Stimulated activated CD8-positive, alpha-beta memory T cell treated with anti-CD3 and anti-CD28 coated beads, Interleukin-15, amount 100 ng/mL, for 24 hours (primary cell): ENCODE measurements at places on chromosomes 11 and 22.

- DNase-seq = no peak
Observed at GRCh38 chr11:65130631-65131416, 3.5 kb downstream of the SYVN1 start.

DNA sequence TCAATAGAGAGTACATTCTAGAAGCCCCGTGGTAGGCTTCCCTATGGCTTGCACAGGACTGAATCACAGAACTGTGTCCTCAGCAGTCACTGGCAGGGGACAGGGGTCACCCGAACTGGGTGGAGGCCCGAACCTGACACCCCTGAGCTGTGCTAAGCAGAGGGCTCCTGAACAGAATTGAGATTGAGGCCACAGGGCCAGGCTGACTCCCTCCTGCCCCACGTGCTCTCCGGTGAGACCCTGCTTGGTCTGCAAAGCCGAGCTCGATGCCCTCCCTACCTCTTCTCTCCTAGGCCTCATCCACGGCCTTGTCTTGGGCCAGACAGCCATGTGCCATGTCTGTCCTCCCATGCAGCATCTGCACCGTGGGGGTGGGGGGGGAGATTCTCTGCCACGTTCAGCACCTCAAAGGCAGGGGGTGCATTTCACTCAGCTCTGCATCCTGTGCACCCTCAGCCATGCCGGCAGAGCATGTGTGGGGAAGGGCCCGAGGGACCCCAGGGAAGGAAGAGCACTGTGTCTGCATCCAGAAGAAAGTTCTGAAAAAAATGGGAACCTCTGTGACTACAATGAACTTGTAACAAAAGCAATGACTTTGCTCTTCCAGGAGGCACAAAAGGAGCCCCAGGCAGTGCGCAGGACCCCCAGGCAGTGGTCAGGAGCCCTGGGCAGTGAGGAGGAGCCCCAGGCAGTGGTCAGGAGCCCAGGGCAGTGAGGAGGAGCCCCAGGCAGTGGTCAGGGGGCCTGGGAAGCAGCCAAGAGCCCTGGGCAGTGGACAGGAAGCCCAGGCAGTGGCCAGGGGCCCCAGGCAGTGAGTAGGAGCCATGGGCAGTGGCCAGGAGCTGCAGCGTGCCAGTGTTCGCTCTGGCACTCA lies 76.7 kb upstream of the SEPTIN5 start:
- DNase-seq = no peak

DNA sequence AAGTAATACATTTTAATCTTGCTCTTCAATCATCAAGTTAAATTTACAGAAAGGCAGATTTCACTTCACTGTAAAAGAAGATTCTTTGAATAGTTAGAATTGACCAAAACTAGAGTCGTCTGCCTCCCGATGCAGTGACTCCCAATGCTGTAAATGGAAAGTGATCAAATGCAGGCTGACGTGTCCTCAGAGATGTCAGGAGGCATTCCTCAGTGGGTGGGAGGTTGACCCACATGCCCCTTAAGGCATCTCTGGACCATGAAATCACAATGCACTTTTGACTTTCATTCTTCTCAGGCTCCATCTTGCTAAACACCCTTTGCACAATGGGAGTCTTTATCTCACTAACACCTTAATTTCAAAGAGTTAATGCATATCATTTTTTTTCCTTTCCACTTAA lies 19.0 kb upstream of the CECR2 start:
- DNase-seq = no peak

DNA sequence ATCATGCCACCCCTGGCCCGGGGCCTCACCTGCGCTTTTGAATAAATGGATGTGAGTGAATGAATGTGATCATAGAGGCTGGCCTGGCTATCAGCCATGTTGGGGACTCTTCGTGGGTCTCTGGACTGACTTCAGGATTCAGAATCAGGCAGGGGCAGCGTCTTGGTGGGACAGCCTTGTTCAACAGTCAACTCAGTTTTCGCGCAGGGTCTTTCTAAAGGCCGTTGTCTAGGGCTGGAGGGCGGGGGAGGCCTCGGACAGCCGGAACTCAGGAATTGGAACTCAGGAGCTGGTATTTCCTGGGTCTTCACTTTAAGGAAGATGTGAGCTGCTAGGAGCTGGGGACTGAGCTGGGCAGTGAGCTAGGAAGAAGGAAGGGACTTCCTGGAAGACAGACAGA lies 146.0 kb downstream of the CACNA1I start:
- DNase-seq = no peak

DNA sequence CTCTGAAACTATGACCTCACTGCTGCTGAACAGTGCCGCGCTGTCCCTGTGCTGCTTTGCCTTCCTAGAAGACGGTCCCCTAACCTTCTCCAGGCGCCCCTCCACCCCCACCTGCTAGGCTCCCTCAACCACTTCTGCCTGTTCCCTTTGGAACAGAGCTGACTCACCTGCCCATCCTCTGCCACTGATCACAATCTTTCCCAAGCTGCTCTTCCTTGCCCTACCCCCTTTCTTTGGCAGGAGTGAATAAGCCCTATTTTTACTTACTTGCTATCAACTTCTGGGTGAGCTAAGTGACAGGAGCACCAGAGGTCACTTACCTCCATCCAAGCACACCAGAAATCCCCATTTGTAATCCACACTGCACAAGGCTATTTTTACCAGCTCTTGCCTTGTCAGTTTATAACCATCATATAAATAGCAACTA lies 116.0 kb upstream of the BID start:
- DNase-seq = no peak

- DNase-seq = peak; percentile 62
Observed at GRCh38 chr22:45863981-45864751, 112.8 kb downstream of the WNT7B start.

DNA sequence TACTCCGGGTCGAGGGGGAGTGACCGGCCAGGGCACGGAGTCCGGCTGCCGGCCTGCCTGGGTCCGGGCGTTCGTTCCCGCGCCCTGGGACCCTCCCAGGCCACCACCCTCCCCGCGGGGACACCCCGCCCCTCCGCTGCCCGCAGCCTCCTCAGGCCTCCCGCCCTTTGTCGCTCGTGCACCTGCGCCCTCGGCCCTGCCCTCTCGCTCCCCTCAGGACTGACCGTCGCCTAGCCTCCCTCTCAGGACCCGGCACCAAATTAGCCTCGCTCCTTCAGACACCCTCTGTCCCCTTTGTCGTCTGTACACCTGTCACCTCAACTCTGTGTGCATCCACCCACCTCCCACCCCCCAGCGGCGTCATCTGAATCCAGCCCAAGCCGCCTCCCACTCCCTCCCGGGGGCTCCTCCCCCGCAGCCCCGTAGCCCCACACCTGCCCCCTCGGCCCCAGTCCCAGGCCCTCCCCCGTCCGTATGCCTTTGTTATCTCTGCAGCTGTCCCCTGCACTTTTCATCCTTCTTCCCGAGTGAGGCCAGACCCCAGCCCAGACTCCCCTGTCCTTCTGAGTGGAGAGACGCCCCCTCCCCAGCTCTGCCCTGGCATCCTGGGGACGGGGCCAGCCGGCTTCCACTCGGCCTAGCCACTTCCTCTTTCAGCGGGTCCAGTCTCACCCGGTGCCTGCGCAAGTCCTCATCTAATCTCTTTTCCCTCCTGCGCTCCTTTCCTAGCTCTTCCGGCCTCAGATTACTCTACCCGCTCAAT lies 643 bp downstream of the TIGD3 start:
- DNase-seq = no peak

DNA sequence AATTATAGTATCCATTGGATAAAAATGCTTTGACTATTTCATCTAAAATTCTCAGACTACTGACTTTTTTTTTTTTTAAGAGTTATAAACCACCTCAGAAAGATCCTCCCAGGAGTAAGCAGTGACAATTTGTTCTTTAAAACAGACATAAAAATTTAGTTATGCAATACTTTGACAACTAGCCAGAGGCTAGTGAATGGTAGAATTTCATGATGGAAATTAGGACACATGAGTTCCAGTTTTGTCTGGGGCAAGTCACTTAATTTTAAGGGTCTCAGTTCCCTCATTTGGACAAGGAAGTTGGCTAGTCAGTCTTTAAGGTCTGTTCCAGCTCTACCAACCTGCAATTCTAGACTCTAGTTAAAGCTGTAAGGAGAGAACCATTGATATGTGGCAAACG lies 2.9 kb downstream of the IL18 start:
- no peak for DNase-seq

DNA sequence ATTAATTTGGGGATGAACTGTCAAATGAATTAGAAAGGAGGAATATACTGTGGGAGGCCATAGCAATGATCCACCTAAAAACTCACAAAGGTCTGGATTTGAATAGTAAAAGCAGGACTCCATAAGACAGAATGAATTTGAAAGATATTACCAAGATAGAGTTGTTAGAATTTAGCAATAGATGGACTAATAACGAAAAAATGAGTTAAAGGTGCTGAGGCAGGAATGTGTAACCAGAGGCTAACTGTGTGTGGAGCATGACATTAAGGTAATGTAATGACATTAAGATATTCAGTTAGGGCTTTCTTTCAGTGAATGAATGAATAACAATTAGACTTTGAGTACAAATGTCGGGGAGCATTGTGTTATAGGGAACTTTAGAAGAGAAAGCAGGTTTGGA lies 51.3 kb downstream of the AASDHPPT start:
- DNase-seq = no peak

GRCh38 chr22:44735518-44736428 lies 16.6 kb upstream of the ARHGAP8 start:
- DNase-seq = peak; percentile 89

GRCh38 chr22:22573047-22573889 lies 14.2 kb upstream of the PRAME start:
- no peak for DNase-seq

- DNase-seq = no peak
Observed at GRCh38 chr11:83033972-83034672, 37.6 kb downstream of the RAB30 start.

DNA sequence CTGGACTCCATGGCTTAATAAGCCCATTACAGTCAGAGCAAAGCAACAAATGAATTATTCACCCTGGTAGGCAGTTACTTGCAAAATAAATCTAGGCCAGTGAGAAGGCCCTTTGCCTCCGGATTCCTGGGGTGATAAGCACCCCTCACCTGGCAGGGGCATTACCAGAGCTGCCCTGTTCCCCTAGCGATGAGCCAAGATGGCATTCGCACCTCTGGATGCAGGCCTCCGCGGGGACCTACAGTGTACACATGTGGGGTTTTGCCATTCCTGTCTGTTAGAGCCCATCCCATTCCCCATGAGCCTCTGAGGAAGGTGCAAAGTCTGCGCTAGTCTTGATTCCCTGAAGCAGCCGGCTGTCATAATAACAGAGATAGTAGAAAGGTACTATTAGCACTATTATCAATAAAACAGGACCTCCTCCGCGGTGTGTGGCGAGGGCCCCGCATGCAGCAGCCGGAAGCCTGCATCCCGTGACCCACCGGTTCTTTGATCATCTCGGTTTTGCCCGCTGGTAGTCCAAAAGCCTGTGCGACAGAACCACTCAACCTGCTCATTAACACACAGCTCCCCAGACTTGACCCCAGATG lies 344.3 kb downstream of the BRD1 start:
- DNase-seq = no peak

DNA sequence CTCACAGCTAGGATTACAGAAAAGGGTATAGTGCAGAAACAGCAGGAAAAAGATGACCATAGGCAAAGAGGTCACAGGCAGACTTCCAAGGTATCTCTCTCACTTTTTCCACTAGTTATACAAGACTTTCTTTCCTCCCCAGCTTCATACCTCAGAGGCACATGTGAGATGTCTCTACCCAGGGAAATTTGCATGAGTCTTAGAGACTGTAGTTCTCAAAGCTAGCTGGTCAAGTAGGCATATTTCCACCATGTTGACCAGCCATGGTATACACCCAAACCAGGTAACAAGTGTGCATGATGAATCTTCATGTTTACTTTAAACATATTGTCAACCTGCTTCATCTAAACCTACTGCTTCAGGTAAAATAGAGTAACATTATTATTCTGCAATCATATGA lies 27.9 kb downstream of the PRMT3 start:
- DNase-seq = no peak

- DNase-seq = no peak
Observed at GRCh38 chr11:116890193-116890592, 52.8 kb upstream of the APOA1 start.

DNA sequence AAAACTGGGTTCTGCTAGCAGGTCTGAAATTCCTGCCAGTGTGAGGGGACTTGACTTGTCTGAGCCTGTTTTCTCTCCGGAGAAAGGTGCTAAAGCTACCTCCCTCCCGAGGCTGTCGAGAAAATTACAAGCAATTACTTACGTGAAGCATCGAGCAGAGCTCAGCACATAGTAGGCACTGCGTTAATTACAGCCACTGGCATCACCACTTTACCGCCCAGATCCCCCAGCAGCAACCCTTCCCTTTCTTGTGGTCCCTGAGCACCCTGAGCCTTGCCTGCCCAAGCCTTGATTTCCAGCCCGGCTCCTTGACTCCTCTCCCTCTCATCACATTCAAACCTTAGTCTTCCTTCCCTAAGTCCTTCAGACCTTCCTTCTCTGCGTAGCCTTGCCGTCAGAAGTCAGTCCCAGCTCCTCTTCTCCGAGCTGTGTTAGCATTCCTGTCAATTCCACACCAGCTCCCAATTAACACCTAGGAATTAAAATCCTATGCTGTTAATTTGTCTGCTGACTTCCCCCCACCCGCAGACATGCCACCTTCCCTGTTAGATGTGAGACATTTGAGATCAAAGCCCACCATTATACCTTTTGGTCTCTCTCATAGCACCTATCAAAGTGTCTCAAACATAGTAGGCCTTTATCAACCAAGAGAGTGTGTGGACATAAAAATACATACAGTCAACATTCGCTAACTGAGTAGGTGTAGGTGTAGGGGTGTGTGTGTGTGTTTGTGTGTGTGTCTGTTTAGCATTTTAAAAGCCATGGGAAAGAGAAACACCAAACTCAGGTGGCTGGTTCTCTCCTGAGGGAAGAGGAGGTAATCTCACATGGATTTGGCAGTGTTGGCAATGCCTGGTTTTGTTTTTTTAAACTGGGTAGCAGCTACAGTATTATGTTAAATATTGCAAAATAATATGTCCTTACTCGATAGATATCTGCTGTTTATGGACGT lies 2.8 kb upstream of the KCNJ5 start:
- DNase-seq = no peak
